ENCODE measurements at places on chromosomes 7 and 10.

- DNase-seq, result no peak
Observed at GRCh38 chr7:121547544-121548092, 151.5 kb upstream of the FAM3C start.

DNA sequence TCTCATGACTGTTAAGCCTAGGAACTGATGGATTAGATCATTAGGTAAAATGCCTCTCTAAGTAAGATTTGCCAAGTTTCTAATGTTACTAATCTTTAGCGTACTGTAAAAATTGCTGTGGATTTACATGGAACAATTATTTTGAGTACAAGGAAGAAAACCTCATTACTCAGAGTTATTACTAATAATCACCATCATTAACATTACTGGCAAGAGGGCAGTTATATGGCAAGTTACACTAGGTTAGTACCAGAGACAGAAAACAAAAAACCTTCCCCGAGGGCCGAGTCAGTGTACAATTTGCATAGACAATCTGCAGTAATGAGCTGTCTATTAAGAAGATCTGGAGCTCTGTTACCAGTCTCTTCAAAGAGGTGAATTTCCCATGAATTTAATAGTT, 775.6 kb downstream of the GATA3 start:
- no peak for DNase-seq

GRCh38 chr10:62870866-62871265, 54.7 kb upstream of the EGR2 start:
- DNase-seq, result peak; percentile 60

- DNase-seq, result no peak
Observed at GRCh38 chr10:28217848-28218247, 85.0 kb downstream of the MPP7 start.

GRCh38 chr10:25483999-25484398, 309.2 kb downstream of the GPR158 start:
- no peak for DNase-seq

DNA sequence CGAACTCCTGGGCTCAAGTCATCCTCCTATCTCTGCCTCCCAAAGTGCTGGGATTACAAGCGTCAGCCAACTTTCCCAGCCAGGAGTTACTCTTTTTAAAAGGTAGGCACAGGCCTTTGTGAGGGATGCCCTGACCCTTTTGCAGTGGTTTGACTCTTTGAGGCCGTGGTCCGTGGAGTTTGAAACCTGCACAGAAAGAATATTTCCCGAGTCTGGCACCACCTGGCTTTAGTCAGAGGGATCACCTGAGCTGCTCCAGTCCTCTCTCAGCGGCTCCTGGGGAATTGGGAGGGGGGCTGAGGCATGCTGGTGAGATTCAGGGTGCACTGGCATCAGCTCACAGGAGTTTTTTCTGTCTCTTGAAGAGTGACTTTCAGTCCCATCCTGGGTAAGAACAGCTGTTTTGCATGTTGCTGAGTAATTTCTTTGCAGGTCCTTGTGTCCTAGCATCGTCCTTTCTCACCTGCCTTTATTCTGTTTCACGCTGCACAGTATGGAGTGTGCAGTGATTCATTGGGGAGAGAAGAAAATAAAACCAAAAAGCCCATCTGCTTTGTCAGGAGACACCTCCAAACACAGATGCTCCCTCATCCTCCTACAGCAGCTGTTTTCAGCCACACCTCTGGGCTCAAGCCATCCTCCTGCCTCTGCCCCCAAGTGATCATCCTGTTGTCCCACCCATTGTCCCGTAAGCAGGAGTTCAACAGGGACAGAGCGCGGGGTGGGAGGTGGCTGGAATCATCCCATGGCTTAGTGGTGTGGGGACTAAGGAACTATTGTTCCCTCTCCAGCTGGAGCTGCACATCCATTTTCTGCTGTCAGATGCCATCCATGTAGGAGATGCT, 284.7 kb downstream of the CAMK1D start:
- DNase-seq, result no peak

Measured in stimulated activated CD4-positive, alpha-beta T cell treated with anti-CD3 and anti-CD28 coated beads, Interleukin-1b, Interleukin-23, amount 100 ng/mL, for 48 hours (primary cell).